ENCODE measurements at places on chromosomes 1 and 21.

GRCh38 chr1:10677491-10678391 is 118.7 kb downstream of the CASZ1 start:
- DNase-seq = no peak

GRCh38 chr1:101965341-101965740 is 31.4 kb downstream of the OLFM3 start:
- DNase-seq = no peak

- DNase-seq = no peak
Observed at GRCh38 chr1:101166583-101167120, 70.2 kb upstream of the S1PR1 start.

- no peak for DNase-seq
Observed at GRCh38 chr1:983798-984475, 2.0 kb upstream of the PERM1 start.

GRCh38 chr1:111770916-111771315 is 15.2 kb downstream of the DDX20 start:
- no peak for DNase-seq

DNA sequence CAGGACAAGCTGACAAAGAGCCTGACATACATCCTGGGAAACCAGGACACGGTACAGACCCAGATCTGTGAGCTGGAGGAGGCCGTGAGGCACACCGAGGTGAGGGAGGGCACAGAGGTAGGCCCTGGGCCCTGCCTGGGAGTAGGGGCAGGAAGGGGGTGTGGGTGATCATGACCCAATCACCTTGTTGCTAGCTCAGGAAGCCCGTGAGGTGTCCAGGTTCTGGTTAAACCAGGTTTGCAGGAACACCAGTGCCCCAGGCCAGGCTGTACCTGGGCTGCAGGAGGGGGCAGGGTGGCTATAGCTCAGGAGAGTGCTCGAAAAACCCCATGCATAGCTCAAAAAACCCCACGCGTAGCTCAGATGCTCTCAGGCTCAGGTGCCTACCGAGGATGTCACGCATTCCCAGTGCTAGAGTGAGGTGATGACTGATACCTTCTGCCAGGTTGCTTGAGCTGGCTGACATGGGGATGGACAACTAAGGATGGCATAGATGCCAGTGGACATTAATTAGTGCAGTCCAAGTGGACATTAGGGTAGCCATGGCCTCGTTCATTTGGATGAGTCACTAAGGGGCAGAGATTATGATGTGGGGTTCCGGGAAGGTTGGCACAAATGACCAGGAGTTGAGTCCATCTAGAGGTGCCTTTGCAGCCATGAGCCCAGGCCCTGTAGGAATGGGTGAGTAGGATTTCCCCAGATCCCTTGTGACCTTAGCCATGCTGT is 3.7 kb downstream of the TRIM46 start:
- DNase-seq = no peak

GRCh38 chr1:15177710-15178166 is 24.2 kb downstream of the TMEM51 start:
- no peak for DNase-seq

- no peak for DNase-seq
Observed at GRCh38 chr21:33047231-33047630, 21.5 kb downstream of the OLIG2 start.

- DNase-seq = no peak
Observed at GRCh38 chr1:165056914-165057313, 299.6 kb downstream of the LMX1A start.

GRCh38 chr1:19892129-19892528 is 9.9 kb downstream of the OTUD3 start:
- DNase-seq = no peak
